Breast epithelium (tissue), 4 donors: ENCODE measurements at places on chromosomes 1 and 21. TPM values are rescaled to one million over a fixed set of nuclear protein-coding genes. Genes with fewer than 3 reads are reported as not detected.

DNA sequence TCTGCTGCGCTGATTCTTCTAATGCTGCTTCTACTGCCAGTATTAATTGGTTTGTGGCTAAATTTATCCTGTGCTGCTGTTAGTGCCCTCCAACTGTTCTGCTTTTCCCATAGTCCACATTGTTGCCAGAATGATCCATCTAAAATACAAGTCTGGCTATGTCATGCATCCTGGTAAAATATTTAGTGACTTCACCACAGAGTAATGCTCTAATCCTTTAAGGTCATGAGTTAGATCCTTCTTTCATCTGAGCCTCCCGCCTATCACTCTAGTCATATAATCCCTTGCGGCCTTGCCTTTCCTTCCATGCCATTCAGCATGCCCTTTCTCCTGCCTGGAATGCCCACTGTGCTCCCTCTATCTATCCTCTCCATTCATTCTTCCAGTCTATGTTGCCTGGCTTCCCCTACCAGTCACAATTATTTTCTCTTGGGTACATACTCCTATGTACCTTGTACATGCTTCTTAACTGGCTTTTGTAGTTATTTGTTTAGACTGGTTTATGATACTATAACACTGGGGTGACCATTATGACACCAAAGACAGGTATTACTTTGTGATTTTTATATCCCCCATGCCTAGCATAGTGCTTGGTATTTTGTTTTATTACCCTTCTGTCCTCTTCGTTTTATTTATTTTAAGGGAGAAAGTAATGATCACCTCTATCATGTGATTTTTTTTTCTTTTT, 144.0 kb downstream of the MAGI3 start:
- no peak for DNase-seq
- H3K36me3 ChIP-seq = no peaks in the 10 kb centered on the region
- no peak overlapping the region for H3K27ac ChIP-seq

The SPATA45 gene
- total RNA-seq = not detected

The DRAXIN gene
- total RNA-seq = 0.15 TPM

DNA sequence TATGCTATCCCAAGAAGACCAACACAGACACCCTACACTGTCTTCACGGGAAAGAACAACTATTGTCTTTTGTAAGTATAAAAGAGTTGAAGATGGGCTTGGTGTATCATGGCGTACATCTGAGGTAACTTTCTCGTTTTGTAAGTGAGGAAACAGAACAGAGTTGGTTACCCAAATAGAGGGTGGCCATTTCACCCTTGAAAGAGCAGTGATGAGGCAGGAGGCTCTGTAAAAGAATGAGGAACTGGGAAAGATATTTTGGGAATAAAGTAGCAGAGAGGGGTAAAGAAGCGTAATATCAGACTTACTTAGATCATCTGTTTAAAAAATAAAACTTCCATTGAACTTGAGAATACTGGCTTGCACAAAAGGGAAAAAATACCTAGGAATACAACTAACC, 18.9 kb downstream of the FCRL2 start:
- H3K27me3 ChIP-seq = no peaks in the 10 kb centered on the region
- no peak overlapping the region for H3K4me3 ChIP-seq
- no peak overlapping the region for H3K27ac ChIP-seq
- no peaks in the 10 kb centered on the region for H3K36me3 ChIP-seq
- no peaks in the 10 kb centered on the region for H3K4me1 ChIP-seq

DNA sequence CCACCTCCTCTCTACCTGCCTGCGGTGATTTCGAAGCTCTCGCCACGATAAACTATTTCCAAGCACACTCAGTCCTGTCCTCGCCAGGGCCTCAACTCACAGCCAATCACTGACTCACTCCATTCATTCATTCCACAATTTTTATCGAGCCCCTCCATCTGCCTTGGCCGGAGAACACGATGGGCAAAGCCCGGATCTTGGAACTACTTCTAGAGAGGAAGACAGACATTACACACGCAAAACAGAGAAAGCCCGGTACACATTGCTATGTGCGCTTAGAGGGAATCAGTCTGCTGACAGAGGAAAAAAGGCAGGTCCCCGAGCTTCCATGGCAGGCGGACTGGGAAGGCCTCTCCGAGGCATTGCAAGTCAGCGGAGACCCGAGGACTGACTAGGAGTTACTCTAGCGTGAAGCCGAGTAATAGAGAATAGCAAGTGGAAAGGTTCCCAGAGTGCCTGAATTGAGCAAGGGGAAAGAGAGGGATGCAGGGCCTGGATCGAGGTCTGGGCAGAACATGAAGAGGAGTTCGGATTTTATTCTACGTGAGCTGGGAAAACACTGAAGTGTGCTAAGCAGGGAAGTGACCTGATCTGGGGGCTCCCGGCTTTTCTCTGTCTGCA, 54.2 kb upstream of the DNAJC6 start:
- H3K27me3 ChIP-seq = no peaks in the 10 kb centered on the region
- peak overlapping the region; percentile 94 for H3K4me3 ChIP-seq
- H3K27ac ChIP-seq = peak overlapping the region; percentile 73
- no peaks in the 10 kb centered on the region for H3K36me3 ChIP-seq
- peaks cover 8% of the 10 kb centered on the region for H3K4me1 ChIP-seq
- no peak for DNase-seq

DNA sequence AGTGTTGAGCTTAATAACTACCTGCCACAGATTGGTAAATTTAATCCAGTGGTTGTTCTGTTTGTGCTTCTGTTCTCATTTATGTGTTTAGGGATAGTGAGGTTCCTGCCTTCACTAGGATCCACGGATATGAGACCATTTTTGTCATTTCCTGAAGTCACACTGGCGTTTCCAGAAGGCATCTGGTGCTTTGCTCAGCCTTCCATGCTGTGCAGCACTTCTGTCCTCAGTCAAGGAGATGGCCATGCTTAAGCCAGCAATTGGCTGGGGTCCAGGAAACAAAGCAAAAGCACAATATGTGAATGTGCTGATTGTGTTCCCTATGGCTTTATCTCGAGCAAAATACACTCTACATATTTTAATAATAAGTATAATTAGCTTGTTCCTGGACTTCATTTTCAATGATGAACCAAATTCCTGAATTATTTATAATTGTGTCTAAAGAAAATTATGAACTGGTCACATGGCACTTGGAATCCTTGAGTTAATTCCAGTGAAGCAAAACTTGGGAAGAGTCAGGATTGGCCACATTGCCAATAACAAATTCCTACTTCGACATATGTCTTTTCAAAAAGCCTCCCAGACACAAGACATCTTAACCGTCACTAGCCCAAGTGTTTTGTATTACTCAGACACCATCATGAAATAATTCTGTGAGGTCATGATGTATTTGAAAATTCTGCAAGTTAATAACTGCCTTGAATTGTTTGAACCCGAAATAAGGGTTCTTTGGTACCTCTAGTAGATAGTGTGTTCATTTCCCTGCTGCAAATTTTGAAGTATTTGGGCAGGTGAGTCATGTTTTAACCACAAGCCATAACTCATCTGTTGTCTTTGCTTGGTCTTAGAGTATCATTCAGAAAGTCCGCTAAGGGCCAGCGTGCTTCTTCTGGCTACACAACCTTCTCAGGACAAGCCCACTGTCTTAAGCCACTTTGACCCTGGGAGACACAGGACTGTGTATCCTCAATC, 412.4 kb downstream of the DISC1 start:
- no peak overlapping the region for H3K27ac ChIP-seq
- H3K4me3 ChIP-seq = no peak overlapping the region
- no peaks in the 10 kb centered on the region for H3K27me3 ChIP-seq
- DNase-seq = no peak

GRCh38 chr1:23624440-23624839, 65.1 kb upstream of the ID3 start:
- no peak overlapping the region for H3K27ac ChIP-seq
- H3K36me3 ChIP-seq = no peaks in the 10 kb centered on the region
- no peaks in the 10 kb centered on the region for H3K27me3 ChIP-seq

DNA sequence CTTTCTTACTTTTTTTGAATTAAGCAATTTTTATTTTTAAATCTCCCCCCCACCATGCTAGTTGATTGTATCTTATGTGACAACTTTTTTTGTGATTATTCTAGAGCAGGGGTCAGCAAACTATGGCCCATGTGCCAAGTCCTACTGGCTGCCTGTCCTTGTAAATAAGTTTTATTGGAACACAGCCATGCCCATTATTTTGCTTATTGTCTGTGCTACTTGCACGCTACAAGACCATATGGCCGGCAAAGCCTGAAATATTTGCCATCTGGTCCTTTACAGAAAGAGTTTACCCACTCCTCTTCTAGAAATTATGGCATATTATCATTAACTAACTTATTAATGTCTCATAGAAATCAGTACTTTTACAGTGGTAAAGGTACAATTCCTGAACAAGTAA, 51.7 kb downstream of the AK5 start:
- no peaks in the 10 kb centered on the region for H3K36me3 ChIP-seq
- H3K4me1 ChIP-seq = no peaks in the 10 kb centered on the region
- H3K27ac ChIP-seq = no peak overlapping the region
- no peak for DNase-seq

- DNase-seq = no peak
- no peaks in the 10 kb centered on the region for H3K27me3 ChIP-seq
- H3K36me3 ChIP-seq = no peaks in the 10 kb centered on the region
- no peak overlapping the region for H3K27ac ChIP-seq
Observed at GRCh38 chr1:47474278-47475193, 36.7 kb downstream of the FOXD2 start.

The PADI3 gene
- total RNA-seq = not detected

- no peaks in the 10 kb centered on the region for H3K27me3 ChIP-seq
- H3K27ac ChIP-seq = no peak overlapping the region
- H3K4me1 ChIP-seq = no peaks in the 10 kb centered on the region
- H3K4me3 ChIP-seq = no peak overlapping the region
Observed at GRCh38 chr1:18085387-18086074, 22.1 kb upstream of the IGSF21 start.

DNA sequence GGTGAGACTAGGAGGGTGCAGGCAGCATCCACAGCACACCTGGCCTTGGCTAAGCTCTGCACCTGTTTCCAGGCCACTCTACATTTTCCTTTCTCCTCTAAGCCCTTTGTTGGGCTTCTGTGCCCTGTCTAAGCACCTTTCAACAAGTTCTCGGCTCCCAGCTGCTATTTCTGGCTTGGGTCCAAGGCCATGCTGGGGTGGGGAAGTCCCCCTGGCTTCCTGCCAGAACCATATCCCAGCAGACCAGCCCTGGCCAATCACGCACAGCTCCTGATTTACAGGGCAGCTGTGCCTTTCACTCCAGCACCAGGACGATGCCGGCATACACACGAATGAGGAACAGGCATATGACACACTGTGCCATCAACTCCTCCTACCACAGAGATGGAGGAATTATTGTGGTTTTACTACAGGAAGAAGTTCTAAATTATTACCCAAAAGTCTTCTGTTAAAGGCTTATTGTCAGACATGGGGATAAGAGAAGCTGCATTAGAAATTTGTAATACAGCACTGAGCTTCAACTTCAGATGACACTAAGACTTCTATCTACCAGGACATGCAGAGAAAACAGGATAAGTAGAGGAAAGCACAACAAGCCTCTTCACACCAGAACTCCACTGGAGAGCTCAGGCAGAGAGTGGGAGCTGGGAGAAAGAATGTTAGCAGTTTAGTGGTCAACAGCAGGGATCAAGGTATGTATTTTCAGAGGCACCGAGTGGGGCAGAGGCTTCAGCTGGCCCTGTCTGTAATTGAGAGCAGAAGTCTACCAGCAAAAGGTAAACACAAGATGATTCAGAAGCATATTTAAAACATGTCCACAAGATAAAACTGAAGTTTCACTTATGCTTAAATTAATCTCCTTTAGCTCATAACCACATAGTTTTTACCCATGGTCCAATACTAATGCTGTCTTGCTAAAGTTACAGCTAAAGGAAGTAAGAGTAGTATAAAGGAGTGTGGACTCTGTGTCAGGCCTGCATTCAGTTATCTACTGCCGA, 37.4 kb downstream of the TRIT1 start:
- H3K27me3 ChIP-seq = no peaks in the 10 kb centered on the region
- H3K36me3 ChIP-seq = no peaks in the 10 kb centered on the region
- no peak overlapping the region for H3K4me3 ChIP-seq
- H3K4me1 ChIP-seq = peaks cover 11% of the 10 kb centered on the region
- DNase-seq = peak; percentile 63

GRCh38 chr1:54300401-54300800, 100.4 kb downstream of the MRPL37 start:
- no peaks in the 10 kb centered on the region for H3K36me3 ChIP-seq
- no peaks in the 10 kb centered on the region for H3K27me3 ChIP-seq
- peaks cover 3% of the 10 kb centered on the region for H3K4me1 ChIP-seq
- H3K4me3 ChIP-seq = no peak overlapping the region

The KCNK2 gene
- 23.6 TPM for total RNA-seq

GRCh38 chr1:151135433-151136385, 10.7 kb downstream of the SEMA6C start:
- DNase-seq = no peak
- no peak overlapping the region for H3K27ac ChIP-seq
- no peaks in the 10 kb centered on the region for H3K36me3 ChIP-seq
- no peak overlapping the region for H3K4me3 ChIP-seq
- no peaks in the 10 kb centered on the region for H3K27me3 ChIP-seq
- H3K4me1 ChIP-seq = no peaks in the 10 kb centered on the region

GRCh38 chr1:218205721-218206120, 79.4 kb upstream of the RRP15 start:
- no peak for DNase-seq
- H3K36me3 ChIP-seq = no peaks in the 10 kb centered on the region
- H3K27me3 ChIP-seq = no peaks in the 10 kb centered on the region
- no peak overlapping the region for H3K4me3 ChIP-seq
- H3K4me1 ChIP-seq = no peaks in the 10 kb centered on the region

DNA sequence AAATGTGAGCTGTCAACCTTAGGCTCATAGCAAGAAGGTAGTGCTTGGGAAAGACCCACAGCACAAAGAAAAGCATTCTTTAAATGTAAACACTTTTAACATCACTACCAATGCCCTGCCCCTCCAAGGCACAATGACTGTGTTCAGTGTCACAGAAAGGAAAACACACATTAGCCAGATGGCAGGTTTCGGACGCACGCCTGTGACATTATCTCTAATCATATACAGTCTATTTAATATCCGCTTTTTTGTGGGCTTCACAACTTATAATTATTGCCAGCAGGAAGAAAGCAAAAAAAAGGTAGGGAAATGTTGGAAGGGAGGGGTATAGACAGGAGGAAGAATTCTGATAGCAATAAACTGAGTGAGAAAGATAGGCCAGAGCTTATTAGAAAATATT, 112.4 kb upstream of the BEND5 start:
- DNase-seq = no peak
- H3K27ac ChIP-seq = no peak overlapping the region
- no peak overlapping the region for H3K4me3 ChIP-seq
- H3K27me3 ChIP-seq = no peaks in the 10 kb centered on the region

The HEYL gene
- total RNA-seq = 2.1 TPM

The AMY1A gene
- not detected for total RNA-seq

The TMEM269 gene
- 0.16 TPM for total RNA-seq

The AUNIP gene
- total RNA-seq = 0.88 TPM

GRCh38 chr1:93302078-93302477, 43.6 kb upstream of the DR1 start:
- no peak overlapping the region for H3K27ac ChIP-seq
- no peaks in the 10 kb centered on the region for H3K4me1 ChIP-seq
- no peaks in the 10 kb centered on the region for H3K27me3 ChIP-seq
- no peak for DNase-seq
- H3K36me3 ChIP-seq = no peaks in the 10 kb centered on the region

GRCh38 chr1:8583031-8583430, 234.4 kb downstream of the RERE start:
- H3K36me3 ChIP-seq = no peaks in the 10 kb centered on the region
- H3K27ac ChIP-seq = no peak overlapping the region
- H3K4me1 ChIP-seq = no peaks in the 10 kb centered on the region
- no peak for DNase-seq
- no peak overlapping the region for H3K4me3 ChIP-seq
